ENCODE measurements at places on chromosomes 5 and 9.

- peaks cover 3% of the 10 kb centered on the region for H3K27me3 ChIP-seq
- no peak for DNase-seq
- no peaks in the 10 kb centered on the region for H3K4me1 ChIP-seq
- H3K36me3 ChIP-seq = no peaks in the 10 kb centered on the region
- no peak overlapping the region for H3K4me3 ChIP-seq
- no peak overlapping the region for H3K27ac ChIP-seq
These were observed 256.1 kb upstream of the SMARCA2 start for GRCh38 chr9:1759009-1759408.

GRCh38 chr5:54383941-54384340 is 71.6 kb upstream of the HSPB3 start:
- H3K27ac ChIP-seq = no peak overlapping the region
- H3K4me1 ChIP-seq = peaks cover 20% of the 10 kb centered on the region

GRCh38 chr5:112628214-112628980 is 109.3 kb upstream of the APC start:
- no peak overlapping the region for H3K27ac ChIP-seq
- DNase-seq = no peak
- no peak overlapping the region for H3K4me3 ChIP-seq

GRCh38 chr5:160605266-160605665 is 183.6 kb downstream of the PTTG1 start:
- no peak overlapping the region for H3K27ac ChIP-seq
- no peaks in the 10 kb centered on the region for H3K4me1 ChIP-seq
- no peak overlapping the region for H3K4me3 ChIP-seq

DNA sequence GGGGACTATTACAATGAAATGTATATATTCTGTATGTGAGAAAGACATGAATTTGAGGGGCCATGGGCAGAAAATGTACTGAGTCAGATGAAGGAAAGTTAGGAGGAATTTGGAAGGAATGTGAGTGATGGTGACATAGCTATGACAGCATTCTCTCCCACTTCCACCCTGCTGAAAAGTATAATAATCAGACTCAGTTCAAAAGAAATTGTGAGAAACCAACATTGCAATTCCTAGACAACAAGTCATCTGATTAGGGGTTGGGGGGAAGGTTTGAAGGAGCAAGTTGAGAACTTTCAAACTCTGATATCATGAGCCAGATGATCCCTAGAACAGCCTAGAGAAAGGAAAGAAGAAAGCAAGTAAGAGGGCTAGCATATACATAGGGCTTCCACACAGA is 370.6 kb downstream of the DMRTA1 start:
- H3K36me3 ChIP-seq = no peaks in the 10 kb centered on the region
- no peak overlapping the region for H3K27ac ChIP-seq
- no peak for DNase-seq
- H3K4me3 ChIP-seq = no peak overlapping the region
- no peaks in the 10 kb centered on the region for H3K4me1 ChIP-seq

DNA sequence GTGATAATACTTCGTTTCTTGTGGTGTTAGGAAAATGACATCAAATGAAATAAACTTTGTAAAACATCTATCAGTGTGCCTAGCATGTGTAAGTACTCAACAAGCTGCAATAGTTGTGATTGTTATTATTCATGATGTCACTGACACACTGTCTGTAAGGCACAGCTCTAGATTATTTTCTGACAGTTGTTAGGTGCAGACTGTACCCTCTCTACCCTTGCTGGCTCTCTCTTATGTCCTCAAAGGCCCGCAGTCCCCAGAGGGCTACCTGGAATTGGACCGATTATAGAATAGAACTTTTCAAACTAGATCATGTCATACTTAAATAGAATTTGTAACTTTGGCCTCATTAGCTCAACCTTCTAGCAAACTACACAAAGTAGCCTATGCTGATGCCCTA is 65.9 kb upstream of the VCAN start:
- H3K4me1 ChIP-seq = peaks cover 9% of the 10 kb centered on the region
- DNase-seq = no peak
- H3K27ac ChIP-seq = no peak overlapping the region
- H3K27me3 ChIP-seq = no peaks in the 10 kb centered on the region

- peaks cover 6% of the 10 kb centered on the region for H3K4me1 ChIP-seq
- H3K36me3 ChIP-seq = peaks cover 3% of the 10 kb centered on the region
- H3K4me3 ChIP-seq = no peak overlapping the region
- no peak for DNase-seq
- no peak overlapping the region for H3K27ac ChIP-seq
These were observed 26.7 kb upstream of the MAPK9 start for GRCh38 chr5:180318456-180319089.

DNA sequence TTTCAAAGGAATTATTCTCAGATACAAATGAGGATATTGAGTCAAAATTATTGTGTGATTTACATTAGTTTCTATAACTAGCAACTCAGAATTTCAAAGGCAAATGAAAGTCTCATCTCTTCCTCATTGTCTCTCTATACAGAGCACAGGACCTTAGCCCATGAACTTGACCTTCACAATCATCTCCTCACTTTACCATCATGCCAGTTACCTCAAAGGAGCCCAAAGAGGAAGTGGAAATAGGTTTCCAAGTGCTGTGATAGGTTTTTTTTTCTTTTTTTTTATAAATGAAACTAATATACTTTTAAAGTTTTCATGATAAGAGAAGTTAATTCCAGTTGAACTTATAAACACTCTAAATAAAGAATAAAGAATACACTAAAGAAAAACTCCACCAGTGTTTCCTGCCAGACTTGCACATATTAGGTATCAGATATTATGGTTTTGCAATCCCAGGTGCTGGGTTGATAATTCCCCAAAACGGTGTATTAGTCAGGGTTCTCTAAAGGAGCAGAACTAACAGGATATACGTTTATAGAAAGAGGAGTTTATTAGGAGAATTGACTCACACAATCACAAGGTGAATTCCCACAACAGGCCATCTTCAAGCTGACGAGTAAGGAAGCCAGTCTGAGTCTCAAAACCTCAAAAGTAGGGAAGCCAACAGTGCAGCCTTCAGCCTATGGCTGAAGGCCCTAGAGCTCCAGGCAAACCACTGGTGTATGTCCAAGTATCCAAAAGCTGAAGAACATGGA is 50.1 kb upstream of the ADAMTS16 start:
- H3K27me3 ChIP-seq = no peaks in the 10 kb centered on the region
- DNase-seq = no peak
- H3K4me3 ChIP-seq = no peak overlapping the region

GRCh38 chr5:163585206-163585605 is 79.8 kb downstream of the MAT2B start:
- H3K36me3 ChIP-seq = peaks cover 2% of the 10 kb centered on the region
- H3K4me1 ChIP-seq = no peaks in the 10 kb centered on the region
- H3K27me3 ChIP-seq = peaks cover 4% of the 10 kb centered on the region
- DNase-seq = no peak
- H3K27ac ChIP-seq = no peak overlapping the region

GRCh38 chr9:101486693-101487442 is 46.8 kb upstream of the RNF20 start:
- DNase-seq = peak; percentile 54
- peaks cover 6% of the 10 kb centered on the region for H3K27me3 ChIP-seq
- peaks cover 21% of the 10 kb centered on the region for H3K4me1 ChIP-seq
- H3K27ac ChIP-seq = peak overlapping the region; percentile 86
- peaks cover 3% of the 10 kb centered on the region for H3K36me3 ChIP-seq

GRCh38 chr9:128733256-128733655 is 9.3 kb upstream of the ZDHHC12 start:
- peak; percentile 84 for DNase-seq
- H3K4me3 ChIP-seq = peak overlapping the region; percentile 61
- H3K27me3 ChIP-seq = no peaks in the 10 kb centered on the region
- peaks cover 8% of the 10 kb centered on the region for H3K4me1 ChIP-seq
- H3K36me3 ChIP-seq = peaks cover 3% of the 10 kb centered on the region

DNA sequence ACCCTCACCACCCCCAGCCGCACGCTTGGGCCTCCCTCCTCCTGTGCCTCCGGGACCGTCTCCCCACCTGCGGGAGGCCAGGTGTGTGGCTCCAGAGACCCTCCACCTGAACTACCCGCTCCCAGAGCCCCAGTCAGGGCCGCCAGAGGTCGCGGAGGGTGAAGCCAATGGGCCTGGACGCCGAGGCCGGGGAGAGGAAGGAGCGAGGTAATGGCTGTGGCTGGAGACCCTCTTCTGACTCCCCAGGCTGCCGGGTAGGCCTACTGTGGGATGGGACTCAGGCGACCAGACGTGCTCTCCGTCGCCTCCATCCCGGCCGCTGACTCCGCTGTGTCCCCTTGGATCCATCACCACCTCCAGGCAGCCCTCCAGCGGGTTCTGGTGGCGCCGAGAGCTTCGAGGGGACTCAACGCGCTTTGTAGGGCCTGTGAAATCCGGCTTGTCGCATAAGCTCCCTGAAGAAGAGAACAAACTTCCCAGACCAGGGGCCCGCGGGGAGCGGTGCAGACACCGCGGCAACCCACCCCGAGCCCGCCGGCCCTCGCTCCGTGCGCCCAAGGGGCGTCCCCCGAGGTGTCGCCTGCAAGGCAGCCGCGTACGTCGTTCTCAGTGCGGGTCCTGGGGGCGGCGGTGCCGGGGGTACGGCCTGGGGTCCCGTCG is 12.6 kb downstream of the IRX2 start:
- peaks cover 5% of the 10 kb centered on the region for H3K36me3 ChIP-seq
- no peak overlapping the region for H3K27ac ChIP-seq
- H3K4me1 ChIP-seq = peaks cover 36% of the 10 kb centered on the region
- DNase-seq = no peak
- peaks cover 54% of the 10 kb centered on the region for H3K27me3 ChIP-seq
- no peak overlapping the region for H3K4me3 ChIP-seq

- no peaks in the 10 kb centered on the region for H3K36me3 ChIP-seq
- no peak overlapping the region for H3K4me3 ChIP-seq
- H3K27me3 ChIP-seq = peaks cover 32% of the 10 kb centered on the region
- no peaks in the 10 kb centered on the region for H3K4me1 ChIP-seq
- no peak for DNase-seq
These were observed 10.8 kb downstream of the TNFSF8 start for GRCh38 chr9:114919611-114920010.

GRCh38 chr5:29042152-29042551 is 2003.8 kb upstream of the CDH9 start:
- no peak overlapping the region for H3K27ac ChIP-seq
- H3K4me1 ChIP-seq = no peaks in the 10 kb centered on the region
- no peaks in the 10 kb centered on the region for H3K36me3 ChIP-seq
- H3K4me3 ChIP-seq = no peak overlapping the region

GRCh38 chr9:86763791-86764190 is 183.5 kb downstream of the GAS1 start:
- no peak for DNase-seq
- H3K36me3 ChIP-seq = no peaks in the 10 kb centered on the region
- H3K4me3 ChIP-seq = no peak overlapping the region
- H3K27ac ChIP-seq = peak overlapping the region; percentile 78
- H3K27me3 ChIP-seq = no peaks in the 10 kb centered on the region
- H3K4me1 ChIP-seq = peaks cover 26% of the 10 kb centered on the region

GRCh38 chr9:69351227-69351626 is 26.2 kb downstream of the ENTREP1 start:
- H3K27ac ChIP-seq = no peak overlapping the region
- no peaks in the 10 kb centered on the region for H3K27me3 ChIP-seq
- DNase-seq = no peak
- no peaks in the 10 kb centered on the region for H3K4me1 ChIP-seq

GRCh38 chr5:109062664-109063063 is 315.0 kb downstream of the FER start:
- H3K4me3 ChIP-seq = no peak overlapping the region
- H3K36me3 ChIP-seq = peaks cover 6% of the 10 kb centered on the region
- no peak overlapping the region for H3K27ac ChIP-seq
- H3K4me1 ChIP-seq = no peaks in the 10 kb centered on the region
- H3K27me3 ChIP-seq = no peaks in the 10 kb centered on the region

- no peaks in the 10 kb centered on the region for H3K4me1 ChIP-seq
- no peak overlapping the region for H3K4me3 ChIP-seq
- no peak for DNase-seq
- H3K36me3 ChIP-seq = no peaks in the 10 kb centered on the region
These were observed 21.5 kb downstream of the PLPP7 start for GRCh38 chr9:131310833-131311554.

GRCh38 chr5:40678460-40679147 is 1.1 kb upstream of the PTGER4 start:
- H3K4me3 ChIP-seq = peak overlapping the region; percentile 92
- DNase-seq = no peak
- no peaks in the 10 kb centered on the region for H3K36me3 ChIP-seq
- H3K27ac ChIP-seq = no peak overlapping the region
- peaks cover 89% of the 10 kb centered on the region for H3K27me3 ChIP-seq

GRCh38 chr9:127222388-127223095 is 42.0 kb upstream of the GARNL3 start:
- no peak overlapping the region for H3K27ac ChIP-seq
- H3K4me1 ChIP-seq = peaks cover 7% of the 10 kb centered on the region
- H3K36me3 ChIP-seq = no peaks in the 10 kb centered on the region
- peak overlapping the region; percentile 47 for H3K4me3 ChIP-seq

- H3K4me1 ChIP-seq = no peaks in the 10 kb centered on the region
- H3K27ac ChIP-seq = no peak overlapping the region
- no peak for DNase-seq
- peaks cover 13% of the 10 kb centered on the region for H3K36me3 ChIP-seq
- no peaks in the 10 kb centered on the region for H3K27me3 ChIP-seq
These were observed 28.8 kb downstream of the LPCAT1 start for GRCh38 chr5:1494780-1495524.

DNA sequence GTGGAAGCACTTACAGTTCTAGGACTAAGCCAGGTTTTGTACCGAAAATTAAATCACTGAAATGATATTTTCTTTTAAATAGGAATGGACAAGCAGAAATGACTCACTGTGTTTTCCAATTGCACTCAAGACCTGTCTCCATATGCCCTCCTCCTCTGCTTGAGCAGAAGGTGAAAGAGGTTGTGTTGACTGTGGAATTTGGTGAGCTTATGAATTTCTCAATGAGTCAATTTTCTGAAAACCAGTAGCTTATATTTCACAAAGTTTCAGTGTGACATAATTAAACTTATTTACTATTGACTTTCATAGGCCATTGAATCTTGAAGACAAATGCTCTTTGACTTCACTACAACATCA is 249.9 kb downstream of the NPR3 start:
- no peak overlapping the region for H3K4me3 ChIP-seq
- no peaks in the 10 kb centered on the region for H3K27me3 ChIP-seq
- H3K36me3 ChIP-seq = no peaks in the 10 kb centered on the region
- no peak for DNase-seq
- no peak overlapping the region for H3K27ac ChIP-seq

DNA sequence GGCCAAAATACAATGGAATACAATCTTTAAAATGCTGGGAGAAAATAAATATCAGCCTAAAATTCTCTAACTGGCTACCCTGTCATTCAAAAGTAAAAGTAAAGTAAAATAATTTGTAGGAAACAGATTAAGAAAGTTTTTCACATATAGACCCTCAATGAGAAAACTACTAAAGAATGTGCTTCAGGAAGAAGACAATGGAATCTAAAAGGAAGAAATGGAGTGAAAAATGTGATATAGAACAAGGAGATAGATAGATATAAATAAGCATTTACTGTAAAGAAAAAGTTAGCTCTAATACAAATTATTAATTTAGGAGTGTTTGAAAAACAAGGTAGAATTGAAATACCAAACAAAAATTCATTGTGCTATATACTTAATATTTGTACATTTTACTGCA is 368.6 kb upstream of the MPDZ start:
- no peak for DNase-seq
- H3K4me1 ChIP-seq = no peaks in the 10 kb centered on the region
- H3K27me3 ChIP-seq = no peaks in the 10 kb centered on the region
- H3K36me3 ChIP-seq = no peaks in the 10 kb centered on the region
- H3K4me3 ChIP-seq = no peak overlapping the region
